ENCODE measurements at places on chromosomes 7 and 10. TPM values are rescaled to one million over a fixed set of nuclear protein-coding genes. Genes with fewer than 3 reads are reported as not detected.

NPSR1 gene
- not detected for polyA plus RNA-seq

OR2A5 gene
- polyA plus RNA-seq = not detected

NANOS1 gene
- polyA plus RNA-seq = 26.1 TPM

NRP1 gene
- polyA plus RNA-seq = 56.0 TPM

C7orf33 gene
- not detected for polyA plus RNA-seq

PON3 gene
- polyA plus RNA-seq = 0.64 TPM

FRMD4A gene
- polyA plus RNA-seq = 18.2 TPM

DNA sequence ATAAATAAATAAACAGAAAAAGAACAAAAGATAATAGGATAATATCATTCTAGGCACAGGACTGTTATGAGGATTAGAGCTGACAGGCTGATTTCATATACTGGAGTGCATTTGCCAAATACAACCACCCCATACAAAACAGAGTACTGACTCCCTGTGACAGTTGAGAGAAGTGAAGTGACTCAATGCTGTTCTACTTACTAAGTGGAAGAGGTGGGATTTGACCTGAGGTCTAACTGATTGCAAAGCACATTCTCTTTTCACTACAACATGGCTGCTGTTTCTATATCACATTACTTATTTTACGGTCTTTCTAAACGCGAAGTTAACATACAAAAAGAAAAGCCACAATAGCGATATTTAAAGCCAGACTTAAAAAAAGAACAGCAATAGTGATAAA is 51.4 kb downstream of the ITGB1 start:
- DNase-seq = no peak

GRCh38 chr10:105803206-105803605 is 1162.1 kb downstream of the SORCS3 start:
- DNase-seq = no peak

- no peak for DNase-seq
Observed at GRCh38 chr10:3486346-3487065, 298.5 kb downstream of the KLF6 start.

DNA sequence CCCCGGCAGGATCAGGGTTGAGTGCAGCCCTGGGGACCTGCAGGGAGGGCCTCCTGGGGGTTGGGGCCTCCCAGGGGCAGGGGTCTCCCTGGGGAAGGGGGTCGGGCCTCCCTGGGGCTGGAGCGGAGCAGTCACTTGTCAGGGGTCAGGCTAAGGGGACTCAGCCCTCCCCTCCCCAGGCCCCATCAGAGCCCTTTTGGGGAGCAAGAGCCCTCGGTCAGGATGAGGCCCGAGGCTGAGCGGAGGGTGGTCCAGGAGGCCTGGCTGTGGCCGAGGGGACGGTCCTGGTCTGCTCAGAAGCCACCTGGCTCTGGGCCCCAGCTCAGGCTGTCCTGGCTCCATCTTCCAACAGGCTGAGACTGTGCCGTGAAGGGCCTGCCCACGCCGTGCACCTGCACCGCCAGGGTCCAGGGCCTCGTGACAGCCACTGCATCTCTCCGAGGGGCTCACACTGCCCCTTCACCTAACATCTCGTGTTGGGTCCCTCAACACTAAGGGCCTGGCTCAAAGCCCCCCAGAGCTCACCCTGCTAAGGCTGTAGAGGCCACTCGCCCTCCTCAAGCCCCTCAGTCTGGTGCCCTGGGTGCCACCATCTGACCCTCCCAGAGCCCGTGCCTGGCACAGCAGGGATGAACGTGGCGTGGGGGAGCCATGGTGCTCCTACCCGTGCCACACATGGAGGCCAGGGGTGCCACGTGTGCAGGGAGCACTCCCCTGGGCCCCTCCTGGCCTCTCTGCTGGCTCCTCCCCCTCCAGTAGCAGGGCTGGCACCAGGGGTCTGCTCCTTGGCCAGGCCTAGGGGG is 12.9 kb downstream of the BHLHA15 start:
- no peak for DNase-seq

DNA sequence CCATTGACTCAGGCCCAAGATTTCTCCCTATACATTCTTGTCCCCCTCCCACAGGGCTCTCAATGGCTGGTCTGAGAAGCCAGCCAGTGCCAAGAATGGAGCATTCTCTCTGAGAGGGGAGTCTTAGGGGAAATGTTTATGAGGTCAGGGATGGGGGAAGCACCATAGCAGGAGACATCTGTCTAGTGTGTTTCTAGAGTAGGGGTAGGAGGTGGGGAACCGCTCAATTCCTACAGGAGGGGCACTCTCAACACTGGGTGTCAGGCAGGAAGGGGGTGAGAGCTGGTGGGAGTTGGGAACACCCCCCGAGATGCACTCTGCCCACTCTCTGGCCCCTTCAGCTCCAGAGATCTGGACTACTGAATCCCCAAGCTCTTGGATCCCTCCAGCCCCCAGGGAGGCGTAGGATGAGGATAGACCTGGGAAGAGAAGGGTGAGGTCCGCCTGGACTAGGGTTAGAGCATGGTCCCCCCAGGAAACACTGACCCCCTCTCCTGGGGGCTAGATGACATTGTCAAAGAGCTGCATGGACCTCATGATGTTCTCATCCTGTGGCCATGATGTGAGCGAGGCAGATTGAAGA is 8.7 kb upstream of the OGA start:
- no peak for DNase-seq

DNA sequence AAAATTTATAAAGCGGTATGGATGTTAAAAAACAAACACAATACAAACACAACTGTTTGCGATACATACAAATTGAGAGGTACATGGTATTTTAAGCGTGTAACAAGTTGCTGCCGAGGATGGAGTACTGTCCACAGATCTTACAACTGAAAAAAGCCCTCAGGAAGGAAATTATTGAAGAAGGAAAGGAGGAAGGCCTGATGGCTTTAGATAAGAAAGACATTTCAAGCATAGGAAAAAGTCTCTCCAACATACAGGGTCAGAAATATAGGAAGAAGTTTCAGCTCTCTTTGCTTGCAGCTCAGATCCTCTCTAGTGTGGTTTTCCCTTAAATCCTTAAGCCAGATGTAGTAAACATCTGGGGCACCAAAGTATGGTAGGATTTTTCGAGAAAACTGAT is 25.0 kb downstream of the RBM28 start:
- no peak for DNase-seq

DNA sequence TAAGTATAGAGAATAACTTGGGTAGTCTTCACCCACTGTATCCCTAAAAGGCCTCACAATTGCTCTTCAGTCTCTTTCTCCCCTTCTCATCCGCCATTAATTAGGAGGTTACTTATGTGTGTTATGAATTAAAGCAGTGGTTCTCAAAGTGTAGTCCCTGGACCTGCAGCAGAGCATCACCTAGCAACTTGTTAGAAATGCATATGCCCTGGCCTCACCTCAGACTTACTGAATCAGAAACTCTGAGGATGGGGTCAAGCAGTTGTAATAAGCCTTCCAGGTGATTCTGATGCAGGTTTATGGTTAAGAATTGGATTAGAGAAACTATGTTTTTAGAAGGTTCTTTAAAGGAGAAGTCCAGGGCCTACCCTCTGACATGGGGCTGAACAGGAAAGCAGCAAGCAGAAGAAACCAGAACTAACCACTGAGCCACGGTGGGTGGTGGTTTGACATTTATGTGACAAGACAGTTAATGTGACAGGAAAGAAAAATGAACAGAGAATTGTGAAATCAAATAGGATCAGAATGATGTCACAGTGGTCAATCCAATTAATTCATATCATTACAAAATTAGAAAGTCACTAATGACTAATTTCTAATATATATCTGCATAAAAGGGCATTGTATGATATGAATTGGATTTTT is 37.6 kb downstream of the ENTPD1 start:
- peak; percentile 18 for DNase-seq

DNA sequence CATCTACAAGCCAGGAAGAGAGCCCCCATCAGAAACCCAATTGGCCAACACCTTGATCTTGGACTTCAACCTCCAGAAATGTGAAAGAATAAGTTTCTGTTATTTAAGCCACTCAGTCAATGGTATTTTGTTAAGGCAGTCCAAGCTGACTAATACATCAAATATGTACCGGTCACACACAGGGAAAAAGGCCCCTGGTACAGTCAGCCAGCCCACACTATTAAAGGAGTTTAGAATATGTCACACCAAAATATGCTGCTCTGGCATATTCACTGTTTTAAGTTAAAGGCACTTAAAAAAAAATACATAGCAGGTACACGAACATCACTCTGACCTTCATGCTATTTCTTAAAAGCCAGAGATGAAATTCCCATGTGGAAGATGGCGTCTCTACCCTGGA is 15.2 kb upstream of the CDCA7L start:
- no peak for DNase-seq

GRCh38 chr10:20768843-20769242 is 128.3 kb downstream of the NEBL start:
- DNase-seq = no peak

DNA sequence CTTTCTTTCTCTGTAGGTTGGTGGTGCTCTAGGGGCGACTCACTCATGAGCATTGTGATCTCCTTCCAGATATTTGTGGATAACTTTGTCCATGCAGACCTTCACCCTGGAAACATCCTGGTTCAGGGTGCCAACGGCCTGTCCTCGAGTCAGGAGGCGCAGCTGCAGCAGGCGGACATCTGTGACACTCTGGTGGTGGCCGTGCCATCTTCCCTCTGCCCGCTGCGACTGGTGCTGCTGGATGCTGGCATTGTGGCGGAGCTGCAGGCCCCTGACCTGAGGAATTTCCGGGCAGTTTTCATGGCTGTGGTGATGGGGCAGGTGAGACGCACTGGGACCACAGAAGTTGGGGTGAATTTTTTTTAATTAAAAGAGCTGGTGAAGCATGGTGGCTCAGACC is 9.6 kb upstream of the NDUFB2 start:
- no peak for DNase-seq

GRCh38 chr7:105782391-105783042 is 93.9 kb downstream of the ATXN7L1 start:
- DNase-seq = no peak

DNA sequence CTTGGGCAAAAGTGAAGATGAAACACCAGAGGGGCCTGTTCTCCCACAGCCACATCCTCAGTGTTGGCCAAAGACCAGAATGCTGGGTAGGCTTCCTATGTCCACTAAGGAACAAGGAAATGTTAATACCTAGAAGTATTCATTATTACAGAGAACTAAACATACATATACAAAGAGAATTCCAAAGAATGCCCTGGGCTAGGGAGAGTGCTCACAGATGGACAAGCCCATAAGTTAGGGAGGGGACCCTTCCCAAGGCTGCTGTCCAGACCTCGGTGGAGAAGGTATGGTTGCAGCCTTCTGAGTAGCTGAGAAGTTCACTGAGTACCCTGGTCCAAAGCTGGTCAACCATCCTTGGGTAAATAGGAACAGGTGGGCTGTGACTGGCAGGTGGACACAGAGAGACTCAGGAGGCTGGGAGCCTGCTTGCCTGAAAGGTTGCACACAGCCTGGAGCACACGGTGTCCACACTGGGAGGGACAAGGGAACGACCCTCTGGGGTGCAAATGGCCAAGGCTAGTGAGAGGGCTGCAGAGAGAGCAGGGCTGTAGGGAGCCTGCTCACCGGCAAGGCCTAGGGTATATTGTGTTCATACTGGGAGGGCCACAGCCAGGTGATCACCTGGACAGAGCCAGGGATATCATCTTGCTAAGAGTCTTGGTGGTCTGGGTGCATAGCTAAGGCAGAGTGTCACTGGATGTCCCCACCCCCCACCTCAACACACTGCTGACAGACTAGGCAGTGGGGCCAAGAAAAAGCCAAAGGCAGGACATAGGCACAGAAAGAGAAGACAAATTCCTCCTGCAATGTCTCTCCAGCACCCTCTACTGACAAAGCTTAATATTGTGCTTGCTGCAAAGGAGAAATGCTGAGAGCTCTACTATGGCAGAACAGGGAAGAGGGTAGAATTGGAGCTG is 40.3 kb downstream of the CPVL start:
- peak; percentile 67 for DNase-seq

DNA sequence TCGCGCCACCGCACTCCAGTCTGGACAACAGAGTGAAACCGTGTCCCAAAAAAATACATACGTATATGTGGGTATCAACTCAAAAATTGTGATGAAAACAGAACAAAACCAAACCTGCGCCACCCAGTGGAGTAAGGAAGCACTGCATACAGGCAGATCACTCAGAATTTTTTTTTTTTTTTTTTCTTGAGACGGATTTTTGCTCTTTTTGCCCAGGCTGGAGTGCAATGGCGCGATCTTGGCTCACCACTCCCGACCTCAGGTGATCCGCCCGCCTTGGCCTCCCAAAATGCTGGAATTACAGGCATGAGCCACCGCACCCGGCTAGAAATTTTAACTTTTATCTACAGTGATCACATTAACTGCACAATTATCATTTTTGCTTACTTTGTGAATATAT is 9.1 kb upstream of the TMEM236 start:
- peak; percentile 48 for DNase-seq

DNA sequence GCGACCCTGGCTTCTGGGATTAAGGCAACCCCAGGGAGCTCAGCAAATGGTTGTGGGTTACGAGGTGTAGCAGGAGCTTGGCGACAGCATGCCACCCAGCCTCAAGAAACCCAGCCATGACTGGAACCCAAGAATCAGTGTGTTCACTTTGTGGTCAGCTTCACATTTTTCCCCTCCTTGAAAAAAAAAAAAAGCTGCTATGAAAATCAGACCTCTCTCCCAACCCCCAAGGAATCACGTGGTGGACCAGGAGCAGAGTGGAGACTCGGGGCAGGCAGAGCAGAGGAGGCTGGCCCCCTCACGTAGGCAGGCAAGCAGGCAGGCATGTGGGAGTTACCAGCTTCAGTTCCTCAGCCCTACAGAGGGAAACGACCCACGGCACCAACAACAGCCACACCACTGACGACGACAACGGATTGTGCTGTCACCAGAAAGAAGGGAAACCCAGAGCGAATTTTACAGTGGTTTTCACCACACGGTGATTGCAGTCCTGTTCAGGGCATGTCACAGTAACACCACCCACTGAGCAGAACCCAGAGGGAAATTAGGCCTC is 203.4 kb downstream of the SLC25A13 start:
- DNase-seq = no peak

- no peak for DNase-seq
Observed at GRCh38 chr7:16546921-16547505, 20.4 kb downstream of the LRRC72 start.

DNA sequence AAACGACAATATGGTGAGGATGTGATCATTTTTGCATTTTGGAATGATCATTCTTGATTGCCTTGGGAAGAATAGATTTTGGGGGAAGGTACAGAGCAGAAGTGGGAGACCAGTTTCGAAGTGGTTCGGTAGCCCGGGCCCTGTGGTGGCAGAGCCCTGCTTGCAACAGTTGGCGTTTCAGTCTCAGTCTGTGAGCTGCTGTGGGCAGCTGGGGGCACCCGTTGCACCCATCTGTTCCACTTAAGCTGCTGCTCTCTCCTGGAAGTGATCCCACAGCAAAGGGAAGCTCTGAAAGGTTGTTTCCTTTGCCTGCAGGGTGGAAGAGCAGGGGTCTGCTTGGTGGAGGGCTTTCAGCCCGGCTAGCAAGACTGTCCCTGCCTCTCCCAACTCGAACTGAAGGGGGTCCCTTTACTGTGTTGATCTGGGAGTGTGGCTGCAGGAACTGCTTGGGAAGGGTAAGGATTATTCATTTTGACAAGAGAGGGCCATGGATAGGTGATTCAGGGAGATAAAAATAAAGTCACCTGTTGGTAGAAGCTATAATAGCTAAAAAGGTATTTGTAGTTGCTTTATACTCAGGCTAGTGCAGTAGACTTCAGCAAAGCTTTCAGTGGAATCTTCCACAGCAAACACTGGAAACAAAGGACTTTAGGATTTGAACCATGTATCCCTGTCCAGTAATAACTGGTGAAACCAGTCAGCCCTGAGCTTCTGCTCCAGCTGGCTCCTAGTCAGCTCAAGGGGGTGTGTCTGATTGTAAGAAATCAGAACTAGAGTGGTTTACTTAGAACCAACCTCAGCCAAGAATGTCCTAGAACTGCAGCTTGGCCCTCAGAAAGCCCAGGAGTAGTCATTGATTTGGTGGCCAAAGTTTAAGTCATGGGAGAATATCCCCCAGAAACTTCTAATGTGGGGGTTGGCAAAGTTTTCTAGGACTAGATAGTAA is 53.1 kb upstream of the PDCD4 start:
- no peak for DNase-seq

All from heart right ventricle (tissue), 16 donors.